ENCODE measurements at places on chromosomes 6 and 20.

GRCh38 chr6:137084090-137084489, 39.3 kb upstream of the IL20RA start:
- no peak for DNase-seq

GRCh38 chr6:29602564-29603361, 17.8 kb downstream of the OR2H2 start:
- no peak for DNase-seq

DNA sequence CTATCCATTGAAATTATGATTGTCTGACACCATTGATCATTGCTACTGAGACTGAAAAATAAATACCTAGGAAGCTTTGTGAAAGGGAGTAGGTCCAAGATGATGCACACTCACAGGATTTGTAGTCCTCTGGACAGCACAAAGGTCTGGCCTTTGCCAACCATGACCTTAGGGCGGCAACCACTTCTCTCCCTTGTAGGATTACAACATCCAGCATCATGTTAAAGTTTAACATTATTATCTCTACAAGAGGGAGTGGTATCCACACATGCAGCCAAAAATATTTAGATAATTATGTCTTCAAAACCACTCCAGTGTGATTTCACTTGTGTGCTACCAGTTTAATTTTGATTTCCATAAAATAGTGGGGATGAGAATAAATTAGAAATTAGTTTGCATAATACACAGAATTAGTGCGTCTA, 51.1 kb upstream of the NHSL1 start:
- no peak for DNase-seq

GRCh38 chr20:23923891-23924435, 44.4 kb upstream of the CST5 start:
- DNase-seq: no peak

DNA sequence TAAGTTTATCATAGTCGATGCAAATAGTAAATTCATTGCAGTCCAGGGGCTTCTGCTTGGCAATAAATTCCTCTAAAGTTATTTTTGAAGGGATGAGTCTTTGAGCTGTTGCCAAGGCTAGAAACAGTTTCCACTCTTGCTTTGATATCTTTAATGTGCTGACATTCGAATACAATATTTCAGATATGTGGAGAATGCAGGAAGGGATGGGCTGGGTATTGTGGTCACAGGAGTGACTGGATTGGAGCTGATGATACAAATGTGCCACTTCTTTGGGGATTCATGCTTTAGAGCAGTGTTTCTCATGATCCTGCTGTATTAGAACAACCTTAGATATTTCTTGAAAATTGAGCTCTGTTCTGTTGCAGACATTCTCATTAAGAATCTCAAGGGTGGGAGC, 139.0 kb downstream of the PRDM13 start:
- no peak for DNase-seq

DNA sequence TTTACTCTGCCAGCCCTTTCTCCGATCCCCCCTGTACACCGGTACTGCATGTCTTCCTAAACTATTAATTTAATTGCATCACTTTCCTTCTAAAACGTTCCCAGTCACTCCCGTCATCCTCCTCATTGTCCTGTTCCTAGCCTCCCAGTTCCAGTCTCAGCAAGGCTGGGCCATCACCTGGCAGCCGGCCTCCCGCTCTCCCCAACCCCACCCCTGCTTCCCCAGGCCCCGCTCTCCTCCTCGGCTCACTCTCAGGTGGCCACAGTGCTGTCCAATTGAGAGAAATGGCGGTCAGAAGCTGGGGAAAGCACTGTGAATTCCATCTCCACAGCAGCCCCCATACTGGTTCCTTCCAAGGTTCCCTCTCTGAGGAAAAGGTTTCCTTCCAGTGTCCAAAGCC, 8.9 kb downstream of the PDE10A start:
- no peak for DNase-seq

GRCh38 chr6:133512410-133513016, 271.4 kb downstream of the EYA4 start:
- DNase-seq: peak; percentile 13

DNA sequence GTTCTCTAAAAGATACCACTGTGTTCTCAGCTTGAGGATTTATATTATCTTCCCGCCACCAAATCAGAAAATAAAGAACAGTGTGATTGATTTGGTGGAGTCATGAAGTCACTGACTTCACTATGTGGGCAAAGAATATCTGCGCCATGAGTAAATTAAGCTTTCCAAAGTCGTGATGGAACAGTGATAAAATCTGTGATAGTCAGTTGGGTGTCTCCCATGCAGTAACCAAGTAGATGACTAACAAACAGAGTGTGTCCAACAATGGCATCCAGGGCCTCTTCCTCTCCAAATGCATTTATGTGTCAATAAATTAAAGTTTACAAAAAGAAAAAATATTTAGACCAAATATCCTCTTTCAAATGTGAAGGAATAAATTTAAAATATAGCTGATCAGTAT, 87.0 kb upstream of the DST start:
- no peak for DNase-seq

DNA sequence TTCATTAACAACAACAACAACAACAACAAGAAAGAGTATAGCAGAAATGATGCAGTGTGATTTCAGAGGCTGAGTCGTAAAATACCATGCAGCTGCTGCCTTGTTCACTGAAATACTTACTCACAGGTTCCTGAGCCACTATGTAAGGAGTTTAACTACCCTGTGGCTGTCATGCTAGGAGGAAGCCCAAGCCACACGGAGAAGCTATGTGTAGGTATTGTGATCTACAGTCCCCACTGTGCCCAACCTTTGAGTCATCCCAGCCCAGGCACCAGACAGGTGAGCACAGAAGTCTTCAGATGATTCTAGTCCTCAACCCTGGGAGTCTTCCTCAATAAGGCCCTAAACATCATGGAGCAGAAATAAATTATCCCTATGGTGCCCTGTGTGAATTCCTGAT, 14.6 kb upstream of the RALY start:
- DNase-seq: no peak

DNA sequence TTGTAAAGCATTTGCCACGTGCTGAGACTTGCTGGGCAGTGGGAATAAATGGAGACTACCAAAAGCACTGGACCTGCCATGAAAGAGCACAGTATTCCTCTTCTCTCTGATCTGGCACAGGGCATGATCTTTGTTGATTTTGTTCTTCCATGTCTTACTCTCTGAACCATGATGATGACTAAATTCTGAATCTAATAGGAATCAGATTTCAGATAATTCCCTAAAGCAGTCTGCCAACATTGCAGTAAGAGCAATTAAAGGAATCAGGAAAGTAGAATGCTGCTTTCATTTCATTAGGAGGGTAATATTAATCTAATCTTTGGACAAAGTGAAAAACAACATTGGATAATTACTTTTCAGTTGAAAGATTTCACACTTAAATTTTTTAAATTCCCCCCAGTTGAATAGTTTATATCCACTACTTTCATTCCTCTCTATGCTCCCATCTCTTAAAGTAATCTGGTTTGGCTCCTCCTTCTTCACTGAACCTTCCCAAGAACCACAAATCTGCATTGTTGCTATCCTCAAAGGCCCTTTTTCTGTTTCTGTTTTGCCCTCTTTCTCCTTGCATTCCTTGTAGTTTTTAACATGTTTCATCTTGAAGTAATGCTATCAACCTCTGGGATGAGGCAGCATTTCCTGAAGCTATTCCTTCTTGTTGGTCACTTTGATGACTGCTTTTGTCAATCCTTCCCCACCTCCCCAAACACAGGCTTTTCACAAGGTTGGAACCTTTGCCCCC, 243.2 kb upstream of the TENT5A start:
- DNase-seq: no peak

DNA sequence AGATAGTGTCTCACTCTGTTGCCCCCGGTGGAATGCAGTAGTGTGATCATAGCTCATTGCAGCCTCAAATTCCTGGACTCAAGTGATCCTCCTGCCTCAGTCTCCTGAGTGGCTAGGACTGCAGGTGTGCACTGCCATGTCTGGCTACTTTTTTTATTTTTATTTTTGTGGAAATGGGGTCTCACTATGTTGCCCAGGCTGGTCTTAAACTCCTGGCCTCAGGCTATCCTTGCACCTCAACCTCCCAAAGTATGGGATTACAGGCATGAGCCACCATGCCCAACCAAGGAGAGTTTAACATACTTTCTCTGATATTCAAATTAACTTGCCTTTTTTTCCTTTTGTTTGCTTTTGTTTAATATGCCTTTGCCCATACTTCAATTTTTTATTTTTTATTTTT, 10.4 kb upstream of the ACTR5 start:
- no peak for DNase-seq

GRCh38 chr6:164763788-164764187, 545.6 kb downstream of the C6orf118 start:
- DNase-seq: no peak

DNA sequence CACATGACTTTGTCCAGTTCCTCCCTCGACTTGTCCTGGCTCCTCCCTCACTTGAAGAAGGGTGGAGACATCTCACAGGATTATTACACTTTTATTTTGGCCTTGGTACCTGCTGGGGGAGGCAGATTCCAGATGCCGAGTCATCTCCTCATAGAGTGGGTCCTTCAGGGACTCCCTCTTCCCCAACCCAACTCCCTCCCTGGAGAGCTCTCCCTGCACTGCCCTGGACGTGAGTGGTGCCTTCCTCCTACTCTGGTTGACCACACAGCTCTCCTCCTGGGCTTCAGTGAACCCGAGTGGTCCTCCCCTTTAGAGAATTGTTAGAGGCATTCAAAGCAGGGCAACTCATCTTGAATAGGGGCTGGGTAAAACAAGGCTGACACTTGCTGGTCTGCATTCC, 40.9 kb upstream of the MC3R start:
- DNase-seq: no peak

Data from CD4-positive, alpha-beta T cell treated with Interleukin-10 for 1 hour (primary cell).